ENCODE measurements at places on chromosomes 2 and 18.
A peak's percentile ranks its signal among the peaks of the same experiment; 100 is the strongest.

DNA sequence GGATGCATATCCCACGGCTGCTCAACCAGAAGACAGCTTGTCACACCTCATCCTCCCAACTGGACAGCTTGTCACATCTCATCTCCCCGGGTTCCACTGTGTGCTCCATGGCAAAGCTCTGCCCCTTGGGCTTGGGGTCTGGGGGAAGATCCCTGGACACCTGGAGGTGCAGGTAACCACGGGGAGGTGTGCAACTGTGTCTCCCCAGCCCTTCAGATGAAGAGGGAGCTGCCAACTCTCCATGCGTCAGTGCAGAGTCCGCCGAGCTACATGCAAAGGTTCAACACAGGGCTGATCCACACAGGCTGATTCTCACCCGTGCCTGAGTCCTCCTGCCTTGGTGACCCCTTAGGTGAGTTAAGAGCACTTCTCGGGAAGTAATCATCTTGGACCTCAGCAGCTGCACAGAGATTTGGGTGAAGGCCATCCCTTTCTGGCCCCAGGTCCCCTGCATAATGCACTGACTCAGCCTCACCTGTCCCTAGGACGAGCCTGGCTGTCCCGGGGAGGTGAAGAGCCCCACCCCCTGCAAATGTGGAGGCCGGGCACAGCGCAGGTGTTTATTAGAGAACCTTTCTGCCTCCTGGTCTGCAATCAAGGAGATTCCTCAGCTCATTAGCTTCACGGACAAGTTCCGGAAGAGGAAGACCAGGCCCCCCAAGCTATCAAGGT is 157.9 kb downstream of the PXDN start:
- no peak for DNase-seq

- DNase-seq: no peak
Measured at GRCh38 chr18:50720325-50720674, 99.5 kb downstream of the MRO start.

- DNase-seq: no peak
Measured at GRCh38 chr2:238438856-238439849, 12.4 kb downstream of the ASB1 start.

DNA sequence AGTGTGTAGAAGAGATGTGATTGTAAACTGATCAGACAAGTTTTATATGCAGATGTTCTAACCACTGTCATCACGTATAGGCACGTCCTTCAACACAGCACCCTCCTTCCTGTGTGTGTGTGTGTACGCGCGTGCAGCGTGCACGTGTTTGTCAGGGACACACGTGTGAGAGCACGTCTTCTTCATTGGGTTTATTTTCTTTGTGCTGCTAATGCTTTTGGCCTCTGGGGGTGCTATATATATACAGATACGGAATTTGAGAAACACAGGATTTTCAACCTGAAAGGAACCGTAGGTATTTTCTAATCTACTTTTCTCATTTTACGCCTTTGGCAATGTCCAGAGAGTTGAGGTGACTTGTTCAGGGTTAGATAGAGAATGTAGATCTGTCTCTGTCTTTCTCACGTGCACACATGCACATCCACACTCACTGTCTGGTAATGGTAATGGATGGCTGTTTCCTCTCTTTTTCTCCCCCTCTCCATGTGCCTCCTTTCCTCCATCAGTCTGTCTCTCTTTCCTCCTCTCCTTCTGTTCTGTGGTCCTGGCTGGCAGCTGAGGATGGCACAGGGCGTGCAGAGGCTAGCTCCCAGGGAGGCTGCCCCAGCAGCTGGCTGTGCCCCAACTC is 13.4 kb upstream of the CELF4 start:
- DNase-seq: peak; percentile 74

- DNase-seq: no peak
Measured at GRCh38 chr18:2901423-2901985, 54.7 kb downstream of the EMILIN2 start.

DNA sequence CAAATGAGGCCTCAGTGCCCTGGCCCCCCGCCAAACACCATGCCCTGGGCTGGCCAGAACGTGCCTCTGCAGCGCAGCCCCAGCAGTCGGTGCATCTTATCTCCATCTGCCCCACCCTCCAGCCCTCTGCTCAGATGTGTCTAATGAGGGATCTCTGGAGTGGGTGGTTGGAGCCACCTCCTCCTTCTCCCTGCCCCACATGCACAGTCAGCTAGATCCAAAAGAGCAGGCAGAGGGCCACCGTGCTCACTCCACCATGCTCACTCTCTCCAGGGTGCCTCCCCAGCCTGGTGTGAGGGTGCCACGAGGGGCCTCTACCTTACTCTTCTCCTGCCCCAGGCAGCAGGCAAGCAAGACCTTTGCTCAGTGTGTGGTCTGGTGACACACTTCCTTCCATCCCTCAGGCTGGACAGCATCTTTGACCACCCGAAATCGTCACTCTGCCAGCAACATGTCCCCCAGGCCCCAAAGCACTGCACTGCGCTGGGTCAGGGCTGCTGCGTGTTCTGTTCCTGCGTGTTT is 266.1 kb upstream of the HDAC4 start:
- DNase-seq: no peak

All from cerebellar cortex (tissue), 1 donor.